ENCODE measurements at places on chromosomes 2 and 18.

DNA sequence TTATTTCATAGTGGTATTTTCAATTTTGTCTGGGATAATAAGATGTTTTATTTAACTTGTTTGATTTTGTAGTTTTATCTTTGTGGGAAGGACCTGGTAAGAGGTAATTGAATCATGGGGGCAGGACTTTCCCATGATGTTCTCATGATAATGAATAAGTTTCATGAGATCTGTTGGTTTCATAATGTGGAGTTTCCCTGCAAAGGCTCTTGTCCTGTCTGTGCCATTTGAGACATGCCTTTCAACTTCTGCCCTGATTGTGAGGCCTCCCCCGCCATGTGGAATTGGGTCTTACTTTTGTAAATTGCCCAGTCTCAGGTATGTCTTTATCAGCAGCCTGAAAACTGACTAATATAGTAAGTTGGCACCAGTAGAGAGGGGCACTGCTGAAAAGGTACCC, 77.8 kb upstream of the ARHGAP15 start:
- DNase-seq = no peak

GRCh38 chr2:4258563-4258962, 555.2 kb downstream of the DCDC2C start:
- DNase-seq = no peak

DNA sequence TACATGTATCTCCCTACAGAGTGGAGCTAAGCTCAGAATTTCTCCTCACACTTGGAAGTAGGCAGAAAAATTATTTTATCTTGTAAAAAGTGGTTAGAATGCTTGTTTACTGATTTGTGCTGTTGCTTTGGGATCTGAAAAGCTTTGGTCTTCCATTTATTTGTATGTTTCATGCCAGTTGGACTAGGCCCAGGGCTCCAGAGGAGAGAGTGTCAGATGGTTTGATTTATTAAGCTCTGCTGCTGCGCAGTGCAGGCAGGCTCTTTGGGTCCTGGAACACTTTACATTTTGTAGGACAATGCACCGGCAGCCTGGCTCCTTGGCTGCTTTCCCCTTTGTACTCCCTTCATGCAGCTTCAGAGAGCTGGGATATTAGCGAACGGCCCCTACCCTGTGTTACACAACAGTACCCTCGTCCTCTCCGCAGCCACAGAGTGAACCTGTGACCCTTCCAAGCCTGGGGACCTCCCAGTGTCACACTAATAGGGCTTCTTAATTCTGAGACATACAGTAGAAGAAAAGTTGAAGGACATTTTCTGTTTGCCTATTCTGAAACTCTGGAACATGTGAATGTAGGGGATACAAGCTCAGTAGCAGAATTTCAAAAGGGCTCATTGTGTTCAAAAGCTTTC, 56.7 kb upstream of the EML6 start:
- DNase-seq = no peak

DNA sequence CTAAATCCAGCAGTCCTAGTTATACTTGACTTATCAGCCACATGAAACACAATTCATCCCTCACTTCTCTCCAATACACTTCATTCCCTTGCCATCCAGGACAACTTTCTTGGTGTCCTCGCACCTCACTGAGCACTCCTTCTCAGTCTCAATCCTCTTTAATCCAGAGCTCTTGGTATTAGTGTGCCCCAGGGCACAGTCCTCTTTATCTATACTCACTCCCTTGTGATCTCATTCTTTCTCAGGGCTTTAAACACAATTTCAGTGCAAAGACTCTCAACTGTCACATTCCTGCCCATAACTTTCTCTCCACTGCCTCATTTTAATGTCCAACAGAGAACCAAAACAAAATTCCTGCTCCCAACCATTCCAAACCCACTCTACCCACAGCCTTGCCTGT, 60.8 kb upstream of the SPOPL start:
- no peak for DNase-seq

GRCh38 chr2:218981881-218982585, 3.0 kb downstream of the FEV start:
- peak; percentile 16 for DNase-seq

DNA sequence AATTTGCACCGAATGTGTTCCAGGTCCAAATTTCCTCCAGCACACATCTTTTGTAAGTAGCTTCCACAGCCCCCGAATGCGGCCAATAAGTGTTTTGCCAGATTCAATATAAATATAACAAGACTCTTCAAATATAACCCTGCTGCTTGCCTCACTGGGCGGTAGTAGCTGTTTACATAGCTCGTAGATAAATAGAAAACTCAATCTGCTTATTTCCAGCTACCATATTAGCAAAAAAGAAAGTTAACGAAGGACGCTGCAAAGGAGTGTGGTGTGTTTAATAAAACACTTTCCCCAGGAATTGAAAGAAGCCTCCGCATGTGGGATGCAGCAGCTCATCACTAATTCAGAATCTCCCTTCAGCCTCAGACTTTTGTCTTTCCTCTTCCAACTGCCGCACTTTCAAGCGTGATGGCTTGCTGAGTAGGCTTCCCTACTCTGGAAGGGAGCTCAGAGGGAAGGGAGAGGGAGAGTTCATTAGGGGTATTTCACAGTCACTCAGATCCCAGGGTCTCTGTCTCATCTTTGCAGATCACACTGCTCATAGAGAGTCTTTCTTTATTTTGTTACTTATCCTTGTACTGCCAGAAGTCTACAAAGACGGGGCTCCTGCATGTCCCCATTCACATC, 367.0 kb downstream of the RND3 start:
- DNase-seq = no peak

- peak; percentile 37 for DNase-seq
Observed at GRCh38 chr18:8742387-8743361, 37.3 kb downstream of the MTCL1 start.
